COR-L47 (cell line): ENCODE measurements at places on chromosomes 7 and 10.
A peak's percentile ranks its signal among the peaks of the same experiment; 100 is the strongest.

DNA sequence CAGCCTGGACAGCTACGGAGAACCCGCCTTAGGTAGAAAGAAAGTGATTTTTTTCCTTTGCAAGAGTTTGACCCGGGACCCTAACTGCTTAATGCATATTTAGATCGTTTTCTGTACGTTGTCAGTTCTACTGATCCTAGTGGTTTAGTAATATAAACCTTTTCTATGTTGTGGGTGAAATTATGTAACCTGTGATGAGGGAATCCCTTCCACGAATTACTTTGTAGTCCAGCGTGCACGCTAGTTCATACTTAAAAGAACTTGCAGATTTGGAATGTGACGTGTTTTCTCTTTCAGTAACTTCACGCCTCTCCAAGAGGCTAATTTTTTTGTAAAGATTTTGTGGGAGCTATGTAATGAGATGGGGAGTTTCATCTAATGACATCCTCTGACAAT, 705 bp downstream of the SLF2 start:
- DNase-seq = no peak

- no peak for DNase-seq
Measured at GRCh38 chr10:119383174-119383856, 159.2 kb downstream of the RGS10 start.

DNA sequence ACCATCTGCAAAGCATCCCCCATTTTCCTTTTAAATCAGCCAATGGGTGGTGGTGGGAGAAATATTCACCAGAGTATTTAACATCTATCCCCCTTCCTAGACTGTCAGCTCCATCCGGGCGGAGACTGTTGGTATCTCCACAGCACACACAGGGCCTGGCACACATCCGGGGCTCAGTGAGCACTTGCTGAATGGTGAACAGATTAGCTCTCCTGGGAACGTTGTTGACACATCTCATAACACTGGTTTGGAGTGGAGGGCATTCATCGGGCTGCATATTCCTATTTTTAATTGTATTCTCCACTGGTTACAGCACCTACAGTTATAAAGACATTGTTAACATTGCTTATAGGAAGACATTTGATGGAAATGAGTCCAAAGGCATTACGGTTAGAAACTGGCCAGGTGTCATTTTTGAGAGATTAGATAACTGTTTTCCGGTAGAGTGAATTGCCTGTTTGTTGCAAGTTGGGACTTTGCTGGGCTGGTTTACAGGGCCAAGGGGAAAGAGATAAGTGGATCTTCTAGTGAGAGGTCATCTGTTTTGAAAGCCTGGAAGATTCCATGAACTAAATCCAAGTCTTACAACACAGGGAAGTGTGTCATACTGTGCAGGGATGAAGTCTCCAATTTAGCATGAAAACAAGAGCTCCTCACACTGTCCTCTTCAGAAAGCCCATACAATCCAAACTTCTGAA, 101.8 kb downstream of the EGFR start:
- no peak for DNase-seq

DNA sequence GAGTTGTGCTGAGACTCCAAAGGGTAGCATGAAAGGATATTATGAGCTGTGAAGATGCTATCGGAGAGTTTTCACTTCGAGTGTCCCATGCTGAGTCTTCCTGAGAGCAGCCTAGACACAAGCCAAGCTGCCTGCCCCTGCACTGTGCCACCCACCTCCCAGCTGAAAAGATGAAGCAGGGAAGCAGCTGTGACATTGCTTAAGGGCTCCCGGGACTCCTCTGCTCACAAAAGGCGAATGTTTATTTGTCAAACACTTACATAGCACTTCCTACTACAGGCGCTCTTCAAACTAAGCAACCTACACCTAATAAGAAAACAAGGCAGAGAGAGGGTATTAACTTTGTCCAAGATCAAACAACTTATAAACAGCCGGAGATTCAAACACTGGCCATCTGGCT, 95.6 kb downstream of the OSBPL3 start:
- no peak for DNase-seq

DNA sequence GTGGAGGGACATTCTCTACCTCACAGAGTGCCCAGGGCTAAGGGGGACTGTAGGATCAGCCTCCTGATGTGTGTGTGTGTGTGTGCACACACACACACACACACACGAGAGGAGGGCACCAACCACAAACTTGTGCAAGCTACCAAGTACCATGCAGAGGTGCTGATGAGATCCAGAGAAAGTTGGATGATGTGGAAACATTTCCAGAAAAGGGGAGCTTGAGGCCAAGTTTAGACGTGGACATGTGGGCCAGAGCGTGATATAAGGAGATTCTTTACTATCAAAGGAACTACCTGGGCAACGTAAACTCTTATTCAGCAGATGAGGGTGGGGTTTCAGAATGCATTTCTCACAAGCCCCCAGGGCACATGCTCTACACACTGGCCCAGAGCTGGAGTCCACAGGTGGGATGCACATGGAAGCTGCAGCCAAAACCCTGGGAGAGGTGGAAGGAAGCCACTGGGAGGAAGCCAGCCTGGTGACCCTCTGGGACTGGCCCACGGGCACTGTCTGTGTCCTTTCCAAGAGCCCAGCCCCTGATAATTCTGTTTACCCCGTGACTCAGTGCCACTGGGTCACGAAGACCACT, 53.5 kb downstream of the DLG5 start:
- no peak for DNase-seq

GRCh38 chr10:125817337-125817946, 5.6 kb downstream of the UROS start:
- no peak for DNase-seq

DNA sequence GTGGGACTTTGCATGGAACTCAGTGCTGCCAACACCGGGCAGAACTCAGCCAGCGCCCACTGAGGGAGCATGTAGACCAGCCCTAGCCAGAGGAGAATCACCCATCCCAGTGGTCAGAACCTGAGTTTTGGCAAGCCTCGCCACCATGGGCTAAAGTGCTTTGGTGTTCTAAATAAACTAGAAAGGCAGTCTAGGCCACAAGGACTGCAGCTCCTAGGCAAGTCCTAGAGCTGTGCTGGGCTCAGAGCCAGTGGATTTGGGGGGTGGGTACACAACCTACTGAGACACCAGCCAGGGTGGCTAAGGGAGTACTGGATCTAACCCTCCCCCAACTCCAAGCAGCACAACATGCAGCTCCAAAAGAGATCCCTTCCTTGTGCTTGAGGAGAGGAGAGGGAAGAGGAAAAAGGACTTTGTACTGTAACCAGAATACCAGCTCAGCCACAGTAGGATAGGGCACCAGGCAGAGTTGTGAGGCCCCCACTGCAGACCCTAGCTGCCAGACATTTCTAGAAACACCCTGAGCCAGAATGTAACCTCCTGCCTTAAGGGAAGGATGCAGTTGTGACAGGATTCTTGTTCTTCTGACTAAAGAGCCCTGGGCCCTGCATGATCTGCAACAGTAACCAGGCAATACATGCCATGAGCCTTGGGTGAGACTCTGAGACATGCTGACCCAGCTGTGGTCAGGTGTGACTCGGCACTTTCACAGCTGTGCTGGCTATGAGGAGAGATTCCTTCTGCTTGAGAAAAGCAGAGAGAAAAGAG, 24.4 kb downstream of the GSDME start:
- DNase-seq = no peak

GRCh38 chr10:18196806-18197550, 56.8 kb downstream of the CACNB2 start:
- DNase-seq = no peak

DNA sequence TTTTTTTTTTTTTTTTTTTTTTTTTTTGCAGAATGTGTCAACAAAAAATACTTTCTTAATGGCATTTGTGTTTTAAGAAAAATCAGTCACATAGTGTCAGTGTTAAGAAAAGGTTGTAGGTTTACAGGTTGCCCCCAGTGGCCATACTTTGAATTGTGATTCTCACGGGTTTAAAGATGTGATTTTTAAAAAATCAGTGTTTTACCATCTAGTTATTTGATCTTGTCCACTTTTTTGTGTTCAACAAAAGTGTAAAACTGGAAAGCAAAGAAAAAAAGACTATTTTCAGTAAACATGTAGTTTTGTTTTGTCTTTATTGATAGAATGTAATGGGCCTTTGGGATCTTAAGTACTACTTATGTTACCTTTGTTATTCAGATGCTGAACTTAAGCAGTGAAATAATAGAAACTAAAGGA, 25.7 kb downstream of the SUV39H2 start:
- DNase-seq = no peak

DNA sequence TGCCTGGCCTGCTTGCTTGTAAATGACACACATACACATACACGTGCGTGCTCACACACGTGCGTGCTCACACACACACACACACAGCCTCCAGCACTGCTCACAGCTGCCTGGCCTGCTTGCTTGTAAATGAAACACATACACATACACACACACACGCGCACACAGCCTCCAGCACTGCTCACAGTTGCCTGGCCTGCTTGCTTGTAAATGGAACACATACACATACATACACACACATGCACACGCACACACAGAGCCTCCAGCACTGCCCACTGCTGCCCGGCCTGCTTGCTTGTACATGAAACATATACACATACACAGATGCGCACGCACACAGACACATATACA, 397.2 kb downstream of the PLXNA4 start:
- DNase-seq = no peak

DNA sequence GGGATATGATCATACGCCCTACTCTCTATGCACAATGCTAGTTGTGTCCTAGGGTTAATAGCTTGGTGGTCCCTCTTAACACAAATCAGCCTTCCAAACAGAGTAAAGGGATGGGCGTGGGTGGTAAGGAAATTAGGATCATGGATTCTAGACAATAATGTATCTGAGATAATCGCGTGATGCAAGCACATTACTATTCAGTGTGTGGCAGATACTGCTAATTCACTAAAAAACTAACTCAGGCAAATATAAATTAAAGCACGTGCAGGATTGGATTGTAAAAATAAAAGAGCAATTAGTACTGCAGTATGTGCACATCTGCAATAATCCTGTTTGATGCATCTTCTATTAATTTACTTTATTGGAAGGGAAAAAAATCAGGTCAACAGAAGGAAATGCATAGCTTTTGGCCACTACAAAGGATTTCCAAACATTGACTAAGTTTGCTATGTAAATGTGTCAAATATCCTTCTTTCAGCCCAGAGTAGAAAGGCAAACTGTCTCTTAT, 22.0 kb downstream of the TWIST1 start:
- DNase-seq = no peak

DNA sequence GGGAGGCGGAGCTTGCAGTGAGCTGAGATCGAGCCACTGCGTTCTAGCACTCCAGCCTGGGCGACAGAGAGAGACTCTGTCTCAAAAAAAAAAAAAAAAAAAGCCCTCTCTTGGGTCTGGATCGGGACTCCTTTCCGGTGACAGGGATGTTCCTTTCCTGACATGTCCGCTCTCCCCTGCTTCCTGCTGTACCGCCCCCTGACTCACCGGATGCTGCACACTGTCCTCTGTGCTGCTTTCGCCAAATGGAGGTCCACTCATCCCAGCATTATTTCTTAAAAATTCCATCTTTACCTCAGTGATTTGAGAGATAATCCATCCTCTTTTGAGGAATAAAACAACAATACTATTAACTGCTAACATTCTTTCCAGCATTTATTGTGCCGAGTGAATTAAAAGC, 113.8 kb upstream of the EEPD1 start:
- DNase-seq = no peak

- no peak for DNase-seq
Measured at GRCh38 chr10:99742701-99743100, 10.7 kb downstream of the CUTC start.

- DNase-seq = no peak
Measured at GRCh38 chr7:151210087-151210854, at the start of gene H2BK1. Gene H2BK1 (minus strand): TSS chr7:151210488. CDS start chr7:151210318, 170 bp downstream.

- no peak for DNase-seq
Measured at GRCh38 chr7:158266426-158266816, 321.2 kb downstream of the PTPRN2 start.

DNA sequence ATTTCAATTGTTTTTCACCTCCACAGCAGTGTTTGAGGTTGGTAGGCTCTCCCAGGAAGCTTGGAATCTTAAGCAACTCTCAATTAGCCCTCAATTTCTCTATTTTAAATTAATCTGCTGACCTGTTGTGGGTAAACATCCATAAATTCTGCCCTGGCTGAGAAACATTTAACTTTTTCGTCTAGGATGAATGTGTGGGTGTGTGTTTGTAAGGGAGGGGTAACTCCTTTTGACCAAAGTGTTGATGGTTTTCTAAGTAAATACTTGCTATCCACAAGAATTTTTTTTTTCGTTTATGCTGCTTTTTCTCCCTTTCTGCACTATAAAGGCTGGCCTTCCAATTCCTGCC, 973 bp downstream of the PPP3CB start:
- DNase-seq = no peak

DNA sequence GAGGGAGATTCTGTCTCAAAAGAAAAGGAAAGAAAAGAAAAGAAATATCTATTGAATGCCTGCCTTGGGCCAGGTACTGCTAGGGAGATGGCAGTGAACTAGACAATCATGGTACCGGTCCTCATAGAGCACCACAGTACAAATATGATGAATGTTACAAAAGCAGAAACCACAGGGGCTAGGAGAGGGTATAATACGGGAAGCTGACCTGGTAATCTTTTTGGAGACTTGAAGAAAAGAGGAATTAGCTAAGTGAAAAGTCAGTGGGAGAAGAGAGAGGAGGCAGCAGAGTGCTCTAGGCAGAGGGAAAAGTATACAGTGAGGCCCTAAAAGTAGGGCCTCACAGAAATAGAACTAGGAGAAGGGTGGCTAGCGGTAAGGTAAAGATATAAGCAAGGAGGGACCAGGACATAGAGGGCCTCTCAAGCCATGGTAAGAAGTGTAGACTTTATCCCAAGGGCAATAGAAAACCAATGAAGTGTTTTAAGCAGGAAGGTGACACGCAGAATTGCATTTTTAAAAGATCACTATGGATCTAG, 42.8 kb upstream of the WNT8B start:
- DNase-seq = no peak

- DNase-seq = no peak
Measured at GRCh38 chr7:44811571-44811970, 15.1 kb downstream of the PPIA start.

GRCh38 chr7:103076764-103077163, 1.8 kb downstream of the ARMC10 start:
- DNase-seq = no peak

DNA sequence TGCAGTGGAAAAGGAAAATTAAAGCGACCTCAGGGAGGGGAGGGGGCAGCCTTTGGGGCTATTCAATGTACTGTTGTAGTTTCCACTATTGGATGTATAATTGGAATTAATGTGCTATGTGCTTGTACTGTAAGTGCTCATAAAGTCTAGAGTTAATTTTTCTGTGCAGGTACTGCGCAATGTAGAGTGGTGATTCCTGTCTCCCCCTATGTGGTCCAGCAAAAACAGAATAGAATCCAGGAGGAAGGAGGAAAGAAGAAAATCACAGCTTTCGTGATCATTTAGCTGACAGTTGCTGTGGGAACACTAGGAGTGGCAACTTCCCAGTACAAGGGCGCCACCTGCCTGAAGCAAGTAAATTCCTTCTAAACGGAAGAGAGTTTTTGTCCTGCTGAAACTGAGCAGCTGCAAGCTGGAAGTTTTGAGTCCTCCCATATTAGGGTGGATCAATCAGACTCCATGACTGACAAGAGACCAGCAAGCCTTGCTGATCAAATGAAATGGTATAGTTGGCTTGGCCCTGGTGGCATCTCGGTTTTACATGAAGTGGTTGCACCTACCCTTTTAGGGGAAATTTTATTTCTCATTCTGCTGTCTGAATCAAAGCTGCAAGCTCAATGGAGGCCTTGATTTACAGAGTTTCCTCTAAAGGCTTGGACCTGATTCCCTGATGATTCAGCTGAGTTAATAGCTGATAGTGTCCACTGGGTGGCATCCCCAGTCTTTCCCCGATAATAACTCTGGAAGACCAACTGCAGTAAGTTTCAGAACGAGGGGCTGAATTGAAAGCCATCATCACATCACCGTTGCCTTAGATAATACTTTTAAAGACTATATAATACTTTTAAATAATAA, 299.8 kb downstream of the HGF start:
- peak; percentile 62 for DNase-seq
